ENCODE measurements at places on chromosomes 6 and 20.

DNA sequence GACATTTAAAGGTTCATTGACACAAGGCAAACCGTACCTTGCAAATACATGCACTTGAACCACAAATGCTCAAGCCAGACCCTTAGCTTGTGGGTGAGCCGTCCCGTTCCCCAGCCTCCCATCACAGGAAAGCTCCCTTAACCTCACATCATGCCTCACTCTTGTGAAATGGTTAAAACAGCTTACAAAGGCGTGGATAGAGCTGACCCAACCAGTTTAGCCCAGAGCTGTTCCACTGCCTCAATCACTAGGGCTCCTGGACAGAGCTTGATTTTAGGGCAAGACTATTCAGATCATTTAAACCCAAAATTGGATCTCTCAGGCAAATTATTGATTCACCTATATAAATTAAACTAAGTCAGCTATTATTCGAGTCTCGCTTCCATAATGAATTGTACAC is 229.6 kb upstream of the TAB2 start:
- DNase-seq: no peak

GRCh38 chr6:33443619-33444504 is 10.5 kb upstream of the ZBTB9 start:
- no peak for DNase-seq

DNA sequence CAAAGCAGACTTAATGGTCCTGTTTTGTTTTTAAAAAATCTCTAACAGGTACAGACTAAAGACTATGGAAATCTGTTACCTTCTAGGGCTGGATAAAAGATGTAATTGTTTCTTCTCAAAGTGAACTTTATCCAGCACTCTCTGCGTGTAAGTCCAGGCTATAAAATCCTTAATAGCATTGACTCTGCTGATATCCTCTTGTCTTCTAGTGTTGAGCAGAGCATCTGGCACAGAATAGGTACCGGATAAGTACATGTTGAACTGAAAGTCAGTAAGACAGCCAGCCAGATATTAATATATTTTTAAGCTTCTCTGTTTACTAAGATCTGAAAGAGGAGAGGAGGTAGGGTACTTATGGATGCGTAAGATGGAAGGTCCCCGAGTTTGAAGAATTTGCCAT is 262.3 kb downstream of the TBC1D7 start:
- no peak for DNase-seq

GRCh38 chr20:33177866-33178265 is 9.9 kb downstream of the BPIFA2 start:
- DNase-seq: no peak

DNA sequence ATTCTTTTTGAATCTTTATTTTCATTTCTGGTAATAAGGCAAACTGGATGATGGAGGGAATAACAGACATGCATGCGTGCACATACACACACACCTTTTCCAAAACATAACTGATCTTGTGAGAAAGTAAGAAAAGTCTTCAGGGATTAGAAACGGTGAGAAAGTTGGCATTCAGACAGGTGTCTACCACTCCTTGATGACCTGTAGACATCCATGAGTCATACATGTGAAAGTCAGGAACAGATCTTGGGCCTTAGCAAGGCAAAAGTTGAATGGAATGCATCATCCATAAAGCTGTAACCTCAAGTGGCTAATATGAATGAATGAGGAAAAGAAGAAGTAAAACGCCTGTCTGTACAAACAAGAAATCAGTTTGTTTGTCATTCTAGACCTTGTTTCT is 97.3 kb downstream of the GRIK2 start:
- DNase-seq: no peak

DNA sequence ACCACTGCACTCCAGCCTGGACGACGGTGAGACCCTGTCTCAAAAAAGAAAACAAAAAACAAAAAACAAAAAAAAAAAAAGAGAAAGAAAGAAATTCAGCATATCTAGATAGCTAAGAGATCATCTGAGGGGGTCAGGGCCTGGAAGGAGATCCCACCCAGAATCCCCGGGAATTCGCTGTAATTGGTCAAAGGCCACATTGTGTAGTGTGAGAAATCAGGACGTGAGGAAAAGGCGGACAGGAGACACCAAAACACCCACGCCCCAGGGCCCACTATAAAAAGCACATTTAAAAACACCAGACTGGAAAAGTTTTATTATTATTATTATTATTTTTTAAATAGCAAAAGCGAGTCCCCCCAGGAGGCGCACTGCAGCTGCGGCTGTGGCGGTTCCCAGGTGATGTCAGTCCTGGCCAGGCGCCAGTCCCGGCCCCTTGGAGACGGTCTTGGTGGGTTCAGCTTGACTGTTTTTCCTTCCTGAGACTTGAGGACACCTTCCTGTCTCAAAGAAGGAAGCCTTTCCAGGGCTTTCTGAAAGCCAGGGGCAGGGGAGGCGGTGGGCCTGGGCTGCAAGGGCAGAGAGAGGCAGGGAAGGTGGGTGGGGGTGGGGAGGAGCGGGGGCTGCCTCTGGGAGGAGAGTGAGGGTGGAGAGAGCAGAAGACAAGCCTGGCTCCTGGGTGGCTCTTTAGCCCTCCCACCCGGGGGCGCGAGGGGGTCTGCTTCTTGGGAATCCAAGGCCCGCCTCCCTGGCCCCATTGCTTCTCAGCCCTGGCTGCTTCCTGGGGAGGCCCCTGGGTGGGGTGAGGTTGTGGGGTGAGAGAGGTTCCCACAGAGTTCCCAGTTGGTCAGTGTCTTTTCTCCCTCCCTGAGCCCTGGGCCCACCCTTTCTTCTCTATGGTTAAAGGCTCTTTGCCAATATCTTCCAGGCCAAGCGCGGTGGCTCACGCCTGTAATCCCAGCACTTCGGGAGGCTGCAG is 14.5 kb downstream of the TCF15 start:
- DNase-seq: no peak

- no peak for DNase-seq
Observed at GRCh38 chr6:151275566-151275965, 35.8 kb downstream of the AKAP12 start.

DNA sequence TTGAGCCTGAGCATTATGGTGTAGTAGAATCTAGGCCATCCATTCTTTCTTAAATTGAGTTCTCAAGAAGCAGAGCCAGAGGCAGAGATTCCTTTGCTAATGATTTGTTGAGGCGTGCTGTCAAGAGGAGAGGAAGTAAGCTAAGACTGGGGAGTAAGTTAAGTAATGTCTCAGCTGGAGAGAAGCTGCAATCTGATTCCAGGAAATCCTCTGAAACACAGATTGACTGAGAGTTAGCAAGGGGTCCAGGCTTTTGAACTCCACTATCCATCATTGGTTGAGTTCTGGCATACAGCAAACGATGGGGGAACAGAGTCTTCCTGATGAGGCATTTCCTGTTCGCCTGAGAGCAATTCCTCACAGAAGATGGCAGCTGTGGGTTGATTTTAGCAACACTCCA is 207.4 kb upstream of the RAB32 start:
- DNase-seq: no peak

DNA sequence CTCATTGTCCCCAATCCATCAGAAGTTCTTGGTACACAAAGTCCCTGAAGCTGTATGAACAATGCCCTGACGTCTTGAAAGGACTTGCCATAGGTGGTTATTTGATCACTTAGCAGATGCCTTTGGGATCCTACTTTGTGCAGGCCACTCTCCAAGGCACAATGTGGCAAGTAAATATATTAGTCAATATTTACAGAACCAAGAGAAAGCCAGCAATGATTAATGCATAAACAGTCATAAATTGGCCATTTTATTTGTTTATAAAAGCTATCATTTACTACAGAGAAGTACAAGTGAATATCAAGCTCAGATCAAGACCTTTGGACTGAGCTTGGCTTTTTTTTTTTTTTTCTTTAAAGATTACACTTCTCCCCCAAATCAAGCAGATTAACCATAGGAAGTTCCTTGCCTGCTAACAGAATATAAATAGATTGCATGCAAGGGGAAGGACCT is 161.8 kb downstream of the MTHFD1L start:
- DNase-seq: no peak

GRCh38 chr6:4460586-4461475 is 315.4 kb upstream of the CDYL start:
- DNase-seq: no peak

DNA sequence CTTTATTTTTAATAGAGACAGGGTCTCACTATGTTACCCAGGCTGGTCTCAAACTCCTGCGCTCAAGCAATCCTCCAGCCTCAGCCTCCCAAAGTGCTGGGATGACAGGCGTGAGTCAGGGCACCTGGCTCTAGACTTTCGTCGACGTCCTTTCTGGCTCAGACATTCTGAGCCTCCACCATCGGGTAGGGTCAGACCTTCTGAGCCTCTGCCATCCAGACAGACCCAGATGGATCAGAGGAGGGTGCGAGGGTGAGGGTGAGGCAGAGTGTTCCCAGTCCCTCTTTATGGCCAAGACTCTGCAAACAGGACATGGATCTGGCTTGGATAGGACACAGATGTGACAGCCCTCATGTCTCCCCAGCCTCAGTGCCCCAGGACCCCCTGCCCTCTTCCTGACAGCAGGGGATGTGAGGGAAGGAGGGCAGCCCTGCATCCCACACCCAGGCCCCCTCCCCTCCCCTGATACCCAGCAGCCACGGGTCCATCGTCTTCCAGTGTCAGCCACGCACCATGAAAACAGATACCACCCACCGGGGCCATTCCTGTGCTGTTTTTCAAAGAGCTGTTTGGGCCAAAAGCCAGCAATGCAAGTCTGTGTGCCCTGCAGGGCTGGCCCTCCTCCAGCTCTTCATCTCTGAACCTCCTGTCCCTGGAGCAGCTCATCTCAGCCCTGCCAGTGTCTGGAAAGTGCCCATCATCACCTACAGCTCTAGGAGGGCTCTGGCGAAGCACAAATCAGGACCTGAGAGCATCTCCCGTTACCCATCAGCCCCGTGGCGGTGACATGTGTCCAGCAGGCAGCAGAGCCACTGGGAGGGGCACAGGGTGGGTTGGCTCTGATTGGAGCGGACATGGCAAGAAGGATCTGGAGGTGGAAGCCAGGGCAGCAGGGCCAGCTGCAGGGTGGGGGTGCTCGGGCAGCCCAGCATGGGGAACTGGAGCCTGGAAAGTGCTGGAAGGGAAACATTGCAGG is 208.4 kb downstream of the PREX1 start:
- DNase-seq: no peak

DNA sequence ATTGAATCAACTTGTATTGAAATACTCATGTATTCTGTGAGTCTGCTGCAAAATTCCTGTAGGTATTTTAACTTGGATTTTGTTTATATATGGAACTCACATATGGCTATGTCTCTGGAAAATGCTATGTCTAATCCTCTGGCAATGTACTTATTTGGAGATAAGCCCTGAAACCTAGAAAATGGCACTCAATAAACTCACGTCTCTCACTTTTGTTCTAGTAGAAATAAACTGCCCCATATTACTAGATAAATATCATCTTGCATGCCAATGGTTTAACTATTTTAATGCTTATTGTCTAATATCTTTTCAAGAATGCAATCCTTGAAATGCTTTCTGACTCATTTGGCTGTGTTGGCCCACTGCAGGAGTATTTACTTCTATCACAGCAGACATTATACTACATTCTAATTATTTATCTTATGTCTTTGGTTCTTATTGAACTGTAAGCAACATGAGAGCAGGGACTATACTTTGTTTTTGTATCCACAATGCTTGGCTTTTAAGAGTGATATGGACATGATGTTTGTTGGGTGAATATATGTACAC is 292.2 kb upstream of the RSPO3 start:
- no peak for DNase-seq

GRCh38 chr6:138336221-138336620 is 41.5 kb upstream of the SMIM28 start:
- no peak for DNase-seq

GRCh38 chr20:62923669-62924441 is 2.5 kb downstream of the DIDO1 start:
- DNase-seq: no peak

- DNase-seq: no peak
Observed at GRCh38 chr6:163634211-163635171, 220.0 kb downstream of the QKI start.

DNA sequence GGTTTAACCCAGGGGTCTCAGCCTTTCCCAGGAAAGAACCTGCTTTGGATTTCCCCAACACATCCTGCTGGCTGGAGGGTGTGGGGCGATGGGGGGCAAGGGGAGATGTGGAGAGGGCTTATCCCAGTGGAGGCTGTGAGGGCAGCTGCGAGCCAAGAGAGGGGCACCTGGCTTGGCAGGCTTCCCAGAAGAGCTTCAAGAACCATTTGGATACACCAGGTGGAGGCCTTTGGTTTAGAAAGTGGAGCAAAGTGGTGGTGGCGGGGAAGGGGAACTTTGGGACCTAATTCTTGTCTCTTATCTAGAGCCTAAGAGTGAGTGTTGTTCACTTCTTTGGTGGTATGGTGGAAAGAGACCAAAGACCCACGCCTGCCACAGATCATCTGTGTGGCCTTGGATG is 12.4 kb downstream of the CD40 start:
- DNase-seq: no peak

GRCh38 chr6:129730477-129731165 is 20.6 kb upstream of the ARHGAP18 start:
- no peak for DNase-seq

DNA sequence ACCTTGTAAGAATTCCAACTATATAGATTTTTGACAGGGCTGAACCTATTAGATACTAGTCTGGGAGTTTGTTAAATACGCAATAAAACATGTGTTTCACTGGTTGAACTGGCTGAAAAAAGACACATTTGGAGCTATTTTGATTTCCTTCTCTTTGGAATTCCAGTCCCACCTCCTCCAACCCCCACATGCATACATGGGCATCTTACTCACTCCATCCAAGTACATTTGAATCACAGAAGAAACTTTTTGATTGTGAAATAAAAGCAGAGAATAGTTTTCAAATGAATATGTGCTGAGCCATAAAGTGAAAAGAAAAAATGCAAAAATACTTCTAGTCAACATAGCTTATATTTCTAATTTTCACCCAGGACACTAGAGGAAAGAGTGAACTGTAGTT is 33.9 kb upstream of the STXBP5 start:
- peak; percentile 82 for DNase-seq

- no peak for DNase-seq
Observed at GRCh38 chr20:48394415-48395081, 433.3 kb downstream of the PREX1 start.

DNA sequence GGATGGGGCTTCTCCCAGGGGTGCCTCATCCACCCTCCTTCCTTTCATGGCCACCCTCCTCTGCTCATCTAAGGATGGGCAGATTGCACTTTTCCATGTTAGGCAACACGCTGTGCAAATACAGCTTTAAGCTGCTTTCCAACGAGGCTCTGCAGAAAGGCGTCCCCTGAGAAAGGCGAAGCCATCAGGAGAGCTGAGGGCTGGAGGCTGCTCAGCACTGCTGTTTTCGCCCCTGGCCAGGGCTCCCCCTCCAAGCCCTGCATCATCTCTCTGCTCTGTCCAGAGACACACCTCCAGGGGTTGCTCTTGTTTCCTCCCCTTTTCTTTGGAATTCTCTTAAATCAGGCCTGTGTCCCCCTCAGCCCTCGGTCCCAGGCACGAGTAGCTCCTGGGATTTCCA is 526.1 kb downstream of the CDH26 start:
- DNase-seq: no peak

- DNase-seq: no peak
Observed at GRCh38 chr6:70459235-70459634, 45.9 kb downstream of the FAM135A start.

- no peak for DNase-seq
Observed at GRCh38 chr6:71486461-71486860, 197.8 kb downstream of the OGFRL1 start.

Data from HS-27A (cell line).